ENCODE measurements at places on chromosomes 7 and 10.
A peak's percentile ranks its signal among the peaks of the same experiment; 100 is the strongest.

DNA sequence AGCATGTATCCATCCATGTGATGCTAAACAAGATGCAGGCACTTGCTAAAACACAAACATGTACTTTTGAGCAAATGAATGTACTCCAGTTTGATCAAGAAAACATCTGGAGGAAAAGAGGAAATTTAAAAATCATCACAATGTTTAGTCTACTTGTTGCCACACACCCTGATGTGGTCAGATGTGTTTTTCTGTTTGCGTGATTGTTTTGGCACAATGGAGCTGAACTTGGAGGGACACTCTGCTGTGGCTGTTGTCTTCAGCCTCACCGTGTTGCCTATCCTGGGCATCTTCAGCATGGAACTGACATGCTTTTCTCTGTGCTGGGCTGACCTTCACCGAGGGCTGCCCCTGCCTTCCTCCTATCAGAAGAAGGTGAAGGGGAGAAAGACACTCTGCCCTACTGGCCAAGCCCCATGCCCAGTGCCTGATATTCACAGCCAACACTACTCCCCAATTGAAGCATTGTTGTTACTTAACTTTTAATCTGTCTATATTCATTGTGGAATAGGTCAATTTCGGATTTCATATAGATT lies 268.3 kb upstream of the IGFBP3 start:
- DNase-seq: no peak

DNA sequence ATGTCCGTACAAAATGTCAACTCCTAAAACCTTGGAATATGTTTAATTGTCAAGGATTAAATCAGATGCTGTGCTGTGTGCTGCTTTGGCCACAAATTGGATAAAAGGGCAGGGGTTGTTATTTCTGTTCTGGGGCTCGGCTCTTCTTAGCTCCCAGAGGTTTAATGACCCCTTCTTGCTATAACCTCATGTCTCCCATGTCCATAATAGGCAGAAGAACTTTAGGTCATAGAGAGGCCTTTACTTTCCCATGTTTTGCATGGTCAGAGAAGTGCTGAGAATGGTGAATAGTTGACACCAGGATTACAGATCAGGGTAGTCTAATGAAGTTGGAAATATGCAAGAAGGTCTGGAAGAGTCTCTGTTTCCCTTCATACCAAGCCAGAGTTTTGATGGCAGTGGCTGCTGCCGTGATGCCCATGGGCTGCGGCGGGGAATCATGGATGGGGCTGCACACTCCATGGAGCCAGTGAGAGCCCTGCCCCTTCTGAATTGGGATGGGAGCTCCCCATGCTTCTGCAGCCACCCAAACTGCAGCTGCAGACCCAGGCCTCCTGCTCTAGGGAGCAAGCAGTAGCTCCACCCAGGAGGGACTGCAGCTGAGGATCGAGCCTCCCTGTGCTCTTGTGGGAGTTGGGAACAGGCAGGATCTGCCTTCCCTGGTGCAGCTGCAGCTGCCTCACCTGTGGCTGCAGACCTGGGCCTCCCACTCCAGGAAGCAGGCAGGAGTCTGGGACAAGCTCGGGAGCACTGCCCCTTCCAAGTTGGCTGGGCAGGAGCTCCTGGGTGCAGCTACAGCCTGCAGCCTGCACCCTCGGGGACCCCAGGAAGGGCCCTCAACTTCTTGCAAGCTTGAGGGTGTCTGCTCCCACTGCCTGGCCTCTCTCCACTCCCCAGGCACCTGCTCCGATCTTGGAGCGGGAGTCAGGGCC lies 23.1 kb upstream of the STEAP4 start:
- DNase-seq: no peak

- no peak for DNase-seq
Measured at GRCh38 chr7:16905300-16906044, 23.7 kb upstream of the AGR3 start.

- DNase-seq: no peak
Measured at GRCh38 chr7:157694376-157694665, 357.5 kb downstream of the DNAJB6 start.

GRCh38 chr10:8428654-8429053 lies 374.2 kb downstream of the GATA3 start:
- no peak for DNase-seq

DNA sequence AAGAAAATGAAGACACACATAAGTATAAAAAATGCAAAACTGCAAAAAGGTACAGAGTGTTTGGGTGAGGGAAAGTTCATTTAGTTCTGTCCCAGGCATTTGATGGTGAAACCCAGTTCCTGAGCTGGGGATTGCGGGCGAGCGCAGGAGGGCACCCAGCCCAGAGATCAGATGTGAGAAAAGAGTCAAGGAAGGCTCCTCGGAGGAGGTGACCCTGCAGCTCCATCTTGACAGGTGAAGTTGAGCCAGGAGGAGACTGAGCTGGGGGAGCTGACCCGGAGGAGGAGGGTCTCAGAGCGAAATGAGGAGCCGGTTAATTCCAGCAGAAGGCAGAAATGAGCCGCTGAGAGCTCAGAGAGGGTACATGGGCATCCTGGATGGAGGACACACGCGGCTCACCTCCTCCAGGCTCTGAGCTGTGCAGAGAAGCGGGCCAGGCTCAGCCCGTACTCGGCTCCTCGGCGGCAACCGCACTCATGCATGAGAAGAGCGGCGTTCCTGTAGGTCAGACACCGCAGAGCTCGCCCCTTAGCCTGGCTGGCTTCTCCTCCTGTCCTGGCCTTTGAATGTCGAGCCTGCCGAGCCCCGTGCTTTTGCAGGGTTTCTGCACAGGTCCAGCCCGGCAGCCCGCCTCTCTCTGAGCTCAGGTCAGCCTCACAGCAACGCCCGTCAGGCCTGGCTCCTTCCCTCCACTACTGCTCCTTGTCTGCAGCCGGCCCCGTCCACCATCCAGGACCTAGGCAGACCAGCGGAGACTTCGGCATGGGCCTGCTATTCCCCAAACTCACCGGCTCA lies 9.5 kb upstream of the RAMP3 start:
- no peak for DNase-seq

DNA sequence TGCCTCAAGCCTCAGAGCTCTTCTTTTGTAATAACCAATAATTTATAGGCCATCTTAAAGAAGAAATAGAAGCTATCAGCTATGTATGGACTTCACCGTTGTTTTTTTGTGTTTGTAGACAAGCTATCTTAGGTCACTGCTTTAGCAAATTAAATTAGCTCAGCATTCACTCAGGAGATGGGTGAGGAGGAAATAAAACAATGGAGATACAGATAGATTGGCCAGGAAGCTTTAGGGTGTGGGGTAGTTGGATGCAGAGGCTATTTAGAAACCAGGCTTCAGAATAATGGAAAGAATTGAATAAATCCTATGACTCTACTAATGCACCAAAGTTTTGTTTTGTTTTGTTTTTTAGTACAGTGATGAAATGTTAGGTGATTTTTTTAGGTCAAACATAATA lies 66.1 kb downstream of the MDFIC start:
- no peak for DNase-seq

GRCh38 chr7:85185424-85186082 lies 1.3 kb downstream of the SEMA3D start:
- DNase-seq: peak; percentile 43

GRCh38 chr7:46286356-46286755 lies 365.3 kb upstream of the IGFBP3 start:
- DNase-seq: no peak

- DNase-seq: peak; percentile 21
Measured at GRCh38 chr7:79610313-79610712, 156.8 kb upstream of the MAGI2 start.

DNA sequence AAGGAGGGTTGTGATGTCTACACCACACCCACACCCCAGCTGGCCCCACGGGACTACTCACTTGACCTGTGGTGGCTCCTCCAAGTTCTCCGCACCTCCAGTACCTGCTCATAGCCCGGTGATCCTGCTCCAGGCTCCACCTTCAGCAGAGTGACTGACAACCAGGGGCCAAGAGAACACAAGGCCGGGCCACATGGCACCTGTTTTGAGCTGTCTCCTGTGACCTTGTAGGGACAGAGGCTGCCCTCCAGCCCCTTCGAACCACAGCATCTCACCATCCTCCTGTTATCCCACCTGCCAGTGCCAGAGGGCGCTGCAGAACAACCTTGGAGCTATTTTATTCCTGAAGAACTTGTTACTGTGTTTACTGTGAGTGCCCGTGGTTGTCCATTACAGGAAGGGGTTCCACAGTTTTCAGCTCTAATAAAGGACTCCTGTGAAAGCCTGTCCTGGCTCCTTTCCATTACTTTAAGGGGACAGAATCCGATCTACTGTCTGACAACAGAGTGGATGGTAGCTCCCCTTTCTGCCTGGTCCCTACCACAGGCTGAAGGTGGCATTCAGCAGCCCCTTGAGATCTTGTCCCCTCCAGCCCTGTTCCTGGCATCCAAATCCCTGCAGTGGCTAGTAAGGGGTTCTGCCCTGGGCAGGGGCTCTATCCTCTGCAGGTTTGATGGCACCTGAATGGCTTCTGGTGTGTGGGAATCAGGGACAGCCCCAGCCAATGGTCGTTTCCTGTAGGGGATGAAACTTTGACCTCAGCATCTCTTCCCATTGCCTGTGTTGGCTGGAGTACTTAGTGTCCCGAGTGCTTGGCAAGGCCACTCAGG lies 50.8 kb downstream of the C10orf120 start:
- no peak for DNase-seq

GRCh38 chr7:14899030-14899429 lies 3.5 kb downstream of the DGKB start:
- no peak for DNase-seq

DNA sequence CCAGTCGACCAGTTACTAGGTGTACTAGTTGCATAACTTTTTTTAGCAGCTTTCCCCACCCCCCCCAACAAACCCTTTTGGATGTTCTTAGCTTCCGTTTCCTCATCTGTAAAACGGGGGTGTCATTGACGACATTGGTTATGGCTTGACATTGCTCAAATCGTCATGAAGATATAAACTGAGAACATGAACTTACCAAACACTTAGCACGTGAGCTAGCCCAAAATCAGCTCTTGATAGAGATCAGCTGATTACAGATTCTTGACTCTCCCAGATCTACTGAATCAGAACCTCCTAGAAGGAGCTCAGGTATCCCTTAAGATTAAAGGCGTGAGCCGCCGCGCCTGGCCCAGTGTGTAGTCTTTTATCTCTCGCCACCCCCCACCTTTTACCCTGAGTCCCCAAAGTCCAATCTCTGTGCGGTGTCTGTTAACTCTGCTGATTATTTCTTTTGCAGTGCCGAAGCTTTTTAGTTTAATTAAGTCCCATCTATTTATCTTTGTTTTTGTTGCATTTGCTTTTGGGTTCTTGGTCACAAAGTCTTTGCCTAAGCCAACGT lies 1.0 kb upstream of the GNA12 start:
- no peak for DNase-seq
